Stimulated activated CD4-positive, alpha-beta T cell treated with anti-CD3 and anti-CD28 coated beads, Interleukin-4, amount 100 ng/mL, for 4 hours (primary cell): ENCODE measurements at places on chromosomes 7 and 10.
A peak's percentile ranks its signal among the peaks of the same experiment; 100 is the strongest.

DNA sequence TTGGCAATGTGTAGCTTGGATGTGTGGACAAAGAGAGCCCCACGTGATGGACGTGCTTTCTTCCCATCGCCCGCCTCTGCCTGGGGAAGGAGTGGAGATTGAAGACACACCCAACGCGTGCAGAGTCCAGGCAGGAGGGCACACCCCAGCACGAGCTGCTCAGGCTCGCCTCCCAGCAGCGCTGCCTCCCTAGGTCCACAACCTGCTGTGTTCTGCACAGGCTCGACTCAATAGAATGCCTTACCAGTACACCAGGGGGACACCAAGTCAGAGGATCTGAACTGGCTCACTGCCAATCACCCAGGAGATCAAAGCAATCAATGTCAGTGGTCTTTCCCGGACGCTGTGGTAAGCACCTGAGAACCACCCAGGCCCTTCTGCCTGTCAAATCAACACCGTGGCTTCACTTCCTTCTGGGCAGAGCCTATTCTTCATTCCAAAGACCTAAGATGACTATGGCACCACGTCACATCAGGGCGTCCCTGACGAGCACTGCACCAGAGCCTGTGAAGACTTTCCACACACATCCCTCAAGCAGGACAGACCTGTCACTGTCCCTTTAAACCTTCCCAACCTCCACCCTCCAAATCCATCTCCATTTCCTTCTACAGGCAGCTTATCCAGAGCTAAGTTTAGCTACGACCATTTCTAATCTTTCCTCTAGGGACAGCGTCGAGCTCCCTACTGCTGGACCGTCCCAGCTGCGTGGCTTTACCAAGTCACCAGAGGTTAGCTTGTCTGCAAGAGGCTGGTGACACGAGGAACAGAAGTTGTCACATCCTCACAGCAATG lies 72.3 kb downstream of the AMZ1 start:
- DNase-seq: no peak

DNA sequence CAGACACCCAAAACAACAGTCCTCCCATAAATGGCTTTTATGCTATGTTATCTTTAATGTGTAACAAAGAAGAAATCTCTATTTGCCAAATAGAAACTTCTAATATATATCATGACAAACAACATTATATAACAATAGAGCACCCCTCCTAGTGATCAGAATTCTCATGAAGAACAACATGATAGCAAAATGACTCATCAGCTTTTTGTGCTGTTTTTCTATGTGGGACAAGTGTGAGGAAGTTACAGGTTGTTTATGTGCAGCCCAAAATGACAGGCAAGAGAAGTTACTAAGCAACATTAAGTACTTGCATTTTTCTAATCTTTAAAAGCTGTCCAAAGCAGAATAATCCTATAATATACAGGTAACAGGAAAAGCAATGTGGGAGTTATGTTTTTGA lies 7.7 kb downstream of the DGKB start:
- no peak for DNase-seq

DNA sequence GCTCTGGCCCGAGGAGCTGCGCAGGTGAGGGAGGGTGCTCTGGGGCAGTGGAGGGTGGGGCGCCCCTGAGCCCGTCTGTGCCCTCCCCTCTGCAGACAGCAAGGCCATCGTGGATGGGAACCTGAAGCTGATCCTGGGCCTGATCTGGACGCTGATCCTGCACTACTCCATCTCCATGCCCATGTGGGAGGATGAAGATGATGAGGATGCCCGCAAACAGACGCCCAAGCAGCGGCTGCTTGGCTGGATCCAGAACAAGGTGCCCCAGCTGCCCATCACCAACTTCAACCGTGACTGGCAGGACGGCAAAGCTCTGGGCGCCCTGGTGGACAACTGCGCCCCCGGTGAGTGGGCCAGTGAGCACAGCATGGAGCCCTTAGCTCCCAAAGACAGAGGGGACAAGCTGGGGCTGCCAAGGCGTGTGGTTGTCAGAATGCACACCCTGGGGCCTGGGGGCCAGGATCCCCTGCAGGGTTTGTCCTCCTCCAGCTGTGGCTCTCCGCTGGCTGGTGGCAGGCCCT lies 5.1 kb downstream of the FLNC start:
- DNase-seq: no peak

DNA sequence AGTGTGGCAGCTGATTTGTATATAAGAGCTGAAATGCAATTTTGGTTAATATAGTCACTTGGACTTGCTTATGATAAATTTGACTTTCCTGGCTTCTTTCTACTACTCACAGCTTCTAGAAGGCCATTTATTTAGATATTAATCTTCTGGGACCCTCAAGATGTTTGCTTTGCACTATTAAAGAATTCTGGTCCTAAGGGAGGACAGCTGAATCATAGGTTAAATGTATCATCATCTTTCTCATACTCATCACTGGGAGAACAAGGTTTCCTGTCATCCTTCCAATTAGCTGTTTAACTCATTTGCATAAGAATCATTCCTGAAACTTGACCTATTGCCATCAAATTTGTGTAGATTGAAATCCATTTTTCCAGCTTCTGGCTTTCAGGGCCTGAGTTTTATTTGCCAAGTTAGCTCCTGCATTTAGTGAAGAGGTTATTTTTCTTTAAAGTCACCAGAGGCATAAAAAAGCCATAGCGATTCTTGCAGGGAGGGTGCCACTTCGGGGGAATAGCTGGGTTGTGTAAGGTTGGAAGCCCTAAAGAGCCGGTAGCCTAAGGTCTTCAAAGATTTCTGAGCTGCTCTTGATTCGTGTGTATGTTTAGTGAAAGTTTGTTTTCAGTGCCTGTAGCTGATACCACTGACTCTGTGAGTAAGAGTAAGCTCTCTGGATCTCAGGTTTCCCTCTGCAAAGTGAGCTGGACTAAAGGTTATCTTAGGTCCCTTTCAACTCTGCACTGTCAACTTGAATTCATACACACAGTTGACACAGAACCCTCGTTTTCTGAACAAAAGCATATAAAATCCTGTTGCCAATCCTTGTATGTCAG lies 4.3 kb downstream of the MAP3K8 start:
- DNase-seq: no peak

- DNase-seq: no peak
These were observed 6.9 kb downstream of the NYAP1 start for GRCh38 chr7:100490483-100491191.

DNA sequence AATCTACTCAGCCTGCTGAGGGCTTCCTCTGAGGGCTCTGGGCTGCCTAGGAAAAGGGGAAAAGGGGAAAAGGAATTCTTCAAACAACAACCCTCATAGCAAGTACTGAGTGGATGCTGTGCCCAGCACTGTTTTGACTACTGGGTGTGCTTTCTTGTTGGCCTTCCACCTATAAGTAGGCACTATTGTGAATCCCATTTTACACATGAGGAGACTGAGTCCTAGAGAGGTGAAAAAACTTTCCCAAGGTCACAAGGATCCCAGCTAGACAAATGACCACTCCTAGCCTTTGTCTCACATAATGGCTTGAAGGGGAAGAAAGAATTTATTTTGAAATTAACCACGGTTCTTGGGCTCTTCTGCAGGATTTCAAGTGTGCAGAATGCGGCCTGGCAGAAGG lies 17.1 kb downstream of the FGF8 start:
- no peak for DNase-seq

- peak; percentile 12 for DNase-seq
These were observed 527 bp upstream of the HERPUD2 start for GRCh38 chr7:35695473-35695850.

DNA sequence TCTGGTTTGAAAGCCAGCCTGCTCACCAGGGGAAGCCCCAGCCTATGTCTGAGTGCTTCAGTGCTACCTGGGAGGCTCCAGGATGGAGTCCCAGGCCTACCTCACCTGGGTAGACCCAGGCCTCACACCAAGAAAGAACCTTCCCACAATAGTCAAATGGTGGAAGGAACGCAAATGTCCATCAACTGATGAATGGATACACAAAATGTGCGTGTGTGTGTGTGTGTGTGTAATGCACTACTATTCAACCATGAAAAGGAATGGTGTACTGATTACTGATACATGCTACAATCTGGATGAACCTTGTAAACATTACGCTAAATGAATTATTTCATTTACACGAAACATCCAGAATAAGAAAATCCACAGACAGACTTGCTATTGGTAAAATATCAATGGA lies 15.2 kb upstream of the ADRB1 start:
- DNase-seq: no peak

GRCh38 chr10:1006573-1006972 lies 18.3 kb downstream of the GTPBP4 start:
- no peak for DNase-seq

- DNase-seq: peak; percentile 18
These were observed 5.5 kb upstream of the VGF start for GRCh38 chr7:101170617-101171441.

- DNase-seq: no peak
These were observed 6.4 kb downstream of the NOD1 start for GRCh38 chr7:30472081-30472783.

- DNase-seq: peak; percentile 29
These were observed at the start of gene SP8 for GRCh38 chr7:20786779-20787659. TSS of gene SP8 (minus strand) at chr7:20786886. CDS start at chr7:20786798, 88 bp downstream.

GRCh38 chr7:70303309-70303708 lies 705.0 kb downstream of the AUTS2 start:
- DNase-seq: no peak

- no peak for DNase-seq
These were observed 31.4 kb downstream of the TCERG1L start for GRCh38 chr10:131280101-131280500.

- no peak for DNase-seq
These were observed 84.3 kb downstream of the CD36 start for GRCh38 chr7:80722616-80723195.

GRCh38 chr10:119942973-119943372 lies 50.4 kb downstream of the SEC23IP start:
- no peak for DNase-seq

GRCh38 chr7:47877336-47877735 lies 70.9 kb downstream of the PKD1L1 start:
- DNase-seq: no peak

DNA sequence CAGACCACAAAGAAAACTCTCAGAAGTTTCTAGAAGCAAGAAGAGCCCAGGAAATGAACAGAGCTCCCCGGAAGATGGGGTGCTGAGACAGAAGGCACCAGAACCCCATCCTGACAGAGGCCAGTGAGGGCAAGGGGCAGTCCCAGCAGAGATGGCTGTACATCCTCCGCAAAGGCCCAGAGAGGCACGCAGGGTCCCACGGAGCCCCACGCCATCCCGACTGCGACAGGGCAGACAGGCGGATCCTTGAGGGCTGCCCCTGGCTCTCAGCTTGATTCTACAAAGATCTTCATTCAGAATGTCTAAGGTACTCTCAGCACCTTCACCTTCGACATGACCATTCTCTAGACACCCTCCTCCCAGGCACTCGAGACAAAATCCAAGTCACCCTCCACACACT lies 107.9 kb upstream of the DDC start:
- no peak for DNase-seq

DNA sequence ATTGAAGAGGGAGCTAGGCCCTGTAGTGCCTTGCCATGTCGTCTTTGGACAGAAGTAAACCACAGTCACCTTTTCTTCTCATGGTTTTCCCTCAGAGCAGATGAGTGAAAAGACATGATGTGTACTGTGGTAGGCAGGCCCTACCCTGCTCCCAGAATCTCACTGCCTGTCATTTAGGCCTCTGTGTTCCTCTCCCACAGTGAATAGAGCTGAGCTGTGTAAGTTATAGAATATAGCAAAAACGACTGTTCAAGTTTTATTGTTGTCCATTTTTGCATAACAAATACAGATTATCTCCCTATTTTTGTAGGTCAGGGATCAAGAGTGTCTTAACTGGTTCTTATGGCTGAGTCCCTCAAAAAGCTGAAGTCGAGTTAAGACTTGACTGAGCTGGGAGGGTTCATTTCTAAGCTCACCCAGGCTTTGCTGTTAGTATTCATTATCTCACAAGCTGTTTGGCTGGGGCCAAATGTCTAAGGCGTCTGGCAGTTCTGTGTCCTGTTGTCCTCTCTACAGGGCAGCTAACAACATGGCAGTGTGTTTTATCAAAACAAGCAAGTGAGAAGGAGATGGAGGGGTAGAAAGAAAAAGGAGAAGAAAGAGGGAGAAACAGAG lies 780.9 kb upstream of the POM121L12 start:
- no peak for DNase-seq

DNA sequence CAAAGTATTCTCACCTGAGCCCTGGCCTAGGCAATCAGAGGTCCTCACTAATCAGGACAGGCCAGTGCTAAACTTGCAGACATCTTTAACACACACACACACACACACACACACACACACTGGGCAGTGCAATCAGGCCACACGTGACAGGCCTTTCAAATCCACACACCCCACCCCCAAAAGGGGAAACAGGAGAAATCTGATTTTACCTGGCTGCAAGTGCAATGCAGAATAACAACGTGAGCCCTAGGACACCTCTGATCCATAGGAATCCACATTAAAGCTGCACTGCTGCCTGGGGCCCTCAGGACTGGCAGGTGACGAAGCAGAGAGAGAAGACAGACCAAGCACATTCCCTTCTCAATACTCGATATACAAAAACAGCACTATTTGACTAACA lies 218.9 kb downstream of the FAM107B start:
- no peak for DNase-seq

DNA sequence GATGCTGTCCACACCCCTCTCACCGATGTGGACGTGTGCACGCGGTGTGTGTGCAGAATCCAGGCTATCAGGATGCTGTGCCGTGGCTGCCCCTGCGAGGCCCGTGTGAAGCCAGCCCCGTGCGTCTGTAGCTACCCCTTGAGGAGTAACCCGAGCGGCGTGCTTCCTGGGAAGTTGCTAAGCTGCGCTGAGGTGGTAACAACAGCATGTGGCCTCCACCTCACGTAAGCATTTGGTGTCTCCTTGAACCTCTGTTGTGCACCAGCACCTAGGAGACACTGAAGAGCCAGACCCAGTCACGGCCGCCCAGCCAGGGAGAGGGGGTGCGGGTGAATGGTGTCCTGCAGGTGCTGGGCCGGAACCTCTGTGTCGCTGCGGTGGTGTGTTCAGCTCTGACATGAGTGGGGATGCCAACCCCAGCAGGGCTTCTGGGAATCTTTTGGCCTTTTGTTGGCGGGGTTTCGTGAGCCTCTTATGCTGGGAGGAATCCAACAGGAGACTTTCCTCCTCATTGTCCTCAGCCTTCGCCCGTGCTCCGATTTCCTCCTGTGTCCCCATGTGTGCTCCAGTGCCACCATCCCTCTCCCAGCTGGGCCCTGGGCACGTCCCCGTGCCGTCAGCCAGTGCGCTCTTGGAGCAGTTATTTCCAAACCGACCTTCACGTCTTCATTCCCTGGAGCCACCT lies 60.4 kb downstream of the DNAJB6 start:
- DNase-seq: no peak

DNA sequence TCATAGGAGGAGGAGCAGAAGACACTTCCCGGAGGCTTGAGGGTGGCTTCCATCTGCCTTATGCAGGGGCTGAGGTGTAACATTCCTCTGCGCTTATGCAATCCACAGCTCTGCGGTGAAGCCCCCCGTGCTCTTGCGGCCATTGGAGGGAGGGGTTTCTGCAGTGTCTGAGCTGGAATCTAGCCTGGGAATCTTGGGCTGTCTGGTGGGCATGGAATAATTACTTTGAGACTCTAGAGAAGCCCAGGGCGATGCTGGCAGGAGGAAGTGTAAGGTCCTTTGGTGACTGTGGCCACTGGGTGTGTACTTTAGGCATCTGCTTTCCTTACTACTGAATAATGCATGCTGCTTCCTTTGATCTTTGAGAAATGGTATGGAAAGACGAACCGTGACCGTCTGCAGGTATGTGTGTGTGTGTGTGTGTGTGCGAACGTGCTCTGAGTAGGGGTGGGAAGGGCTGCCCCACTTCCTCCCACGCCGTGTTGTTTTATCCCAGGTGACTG lies 181.0 kb downstream of the PRPF18 start:
- no peak for DNase-seq

GRCh38 chr7:102883098-102883860 lies 29.5 kb upstream of the LRRC17 start:
- no peak for DNase-seq

GRCh38 chr10:84008878-84009277 lies 130.4 kb upstream of the GHITM start:
- peak; percentile 27 for DNase-seq
